ENCODE measurements at places on chromosomes 7 and 10.

DNA sequence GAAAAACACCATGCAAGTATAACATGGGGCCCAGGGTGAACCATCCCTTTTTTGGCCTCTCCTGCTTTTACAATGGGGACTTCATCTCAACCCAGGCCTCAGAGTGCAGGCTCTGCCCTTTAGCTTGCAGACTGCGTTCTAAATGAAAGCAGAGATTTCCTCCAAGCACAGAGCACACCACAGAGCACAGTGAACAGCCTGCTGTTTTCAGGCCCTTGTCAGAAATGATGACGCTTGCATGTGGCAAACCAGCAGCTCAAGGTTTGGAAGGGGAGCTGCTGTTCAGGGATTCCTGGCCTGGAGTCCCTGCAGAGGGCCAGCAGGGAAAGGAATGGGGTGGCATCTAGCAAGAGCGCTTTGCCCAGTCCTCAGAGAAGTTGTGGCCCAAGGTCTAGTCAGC lies 167.3 kb upstream of the CDCA7L start:
- no peak for DNase-seq

DNA sequence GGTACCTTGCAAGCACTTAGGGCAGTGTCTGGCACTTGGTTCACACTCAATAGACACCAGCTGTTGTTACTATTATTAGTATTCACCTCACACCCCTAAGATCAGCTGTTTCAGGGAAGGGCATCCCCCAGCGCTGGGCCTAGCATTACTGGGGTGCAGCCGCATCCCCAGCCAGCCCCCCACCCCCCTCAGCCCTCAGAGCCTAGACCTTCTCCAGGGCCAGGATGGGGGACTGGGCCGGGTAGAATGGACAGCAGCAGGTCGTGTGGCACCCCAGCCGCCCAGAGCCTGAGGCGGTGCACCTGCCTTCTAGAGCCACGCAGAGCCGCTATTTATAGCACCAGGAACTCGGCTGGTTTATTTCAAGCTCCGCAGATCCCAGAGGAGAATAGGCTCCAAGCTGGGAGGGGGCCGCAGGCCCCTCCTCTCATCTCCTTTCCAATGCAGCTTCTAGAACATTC lies 60.5 kb downstream of the GTF2IRD1 start:
- DNase-seq, result no peak

DNA sequence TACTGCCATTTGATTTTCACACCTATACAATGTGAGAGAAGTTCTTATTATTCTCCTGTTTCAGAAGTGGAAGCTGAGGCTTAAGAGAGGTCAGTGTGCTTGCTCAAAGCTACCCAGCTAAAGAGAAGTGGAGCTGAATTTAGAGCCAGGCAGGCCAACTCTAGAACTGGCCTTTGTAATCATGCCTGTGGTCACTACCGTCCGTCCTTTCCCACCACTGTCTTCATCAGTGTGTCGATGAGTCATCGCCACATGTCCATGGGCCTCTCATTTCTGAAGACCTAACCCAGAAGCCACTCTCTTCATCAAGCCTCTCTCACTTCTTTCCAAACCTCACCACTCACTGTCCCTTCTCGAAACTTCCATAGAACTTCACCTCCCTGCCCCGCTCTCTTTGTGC lies 237.8 kb downstream of the KIAA1217 start:
- DNase-seq, result no peak

- DNase-seq, result no peak
These were observed 38.4 kb downstream of the EEPD1 start for GRCh38 chr7:36191292-36191920.

GRCh38 chr7:55405856-55406541 lies 40.9 kb downstream of the LANCL2 start:
- no peak for DNase-seq

DNA sequence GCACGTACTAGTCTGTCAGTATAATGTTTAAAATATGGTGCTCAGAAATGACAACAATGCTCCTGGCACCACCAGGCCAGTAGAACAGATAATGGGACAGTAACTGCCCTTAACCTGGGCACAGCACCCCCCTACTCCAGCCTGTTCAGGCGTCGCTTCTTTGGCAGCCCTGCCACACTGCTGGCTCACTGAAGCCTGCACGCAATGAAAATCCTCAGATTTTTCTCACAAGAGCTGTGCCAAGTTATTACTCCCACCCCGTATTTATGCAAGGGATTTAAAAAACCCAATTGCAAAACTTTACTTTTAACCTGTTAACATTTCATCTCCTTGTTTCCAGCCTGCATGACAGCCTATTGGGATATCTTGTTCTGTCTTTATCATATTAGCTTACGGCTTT lies 56.6 kb upstream of the LAMB1 start:
- no peak for DNase-seq

DNA sequence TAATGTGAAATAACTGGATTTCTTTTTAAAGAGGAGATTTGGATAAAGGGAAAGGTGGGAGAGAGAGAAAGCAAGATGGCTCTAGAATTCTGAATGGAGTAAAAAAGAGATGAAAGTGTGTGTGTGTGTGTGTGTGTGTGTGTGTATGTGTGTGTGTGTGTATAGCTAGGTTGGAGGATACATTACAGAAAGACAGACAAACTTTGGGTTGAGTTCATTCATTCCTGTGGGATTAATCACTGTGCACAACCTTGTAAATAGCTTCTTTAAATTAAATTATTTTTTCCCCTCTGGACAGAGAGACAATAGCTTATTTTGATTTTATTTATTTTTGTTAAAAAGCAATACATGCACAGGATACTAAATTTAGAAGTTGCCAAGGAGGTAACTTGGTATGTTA lies 7.5 kb downstream of the ASB4 start:
- no peak for DNase-seq

DNA sequence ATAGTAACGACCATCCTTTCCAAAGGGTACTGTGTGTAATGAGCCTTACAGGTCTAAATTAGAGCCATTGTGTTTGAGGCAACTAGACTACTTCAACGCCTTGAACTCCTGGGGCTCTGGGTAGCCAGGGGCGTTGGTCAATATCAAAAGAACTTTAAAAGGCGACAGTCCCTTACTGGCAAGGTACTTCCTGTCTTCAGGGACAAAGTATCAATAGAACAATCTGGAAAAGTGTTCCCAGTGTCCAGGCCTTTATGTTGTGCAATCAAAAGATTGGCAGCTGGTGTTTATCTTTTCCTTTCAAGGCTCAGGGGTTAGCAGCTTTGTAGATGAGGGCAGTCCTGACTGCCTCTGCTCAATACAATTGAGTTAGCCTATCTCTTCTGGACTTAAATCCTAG lies 284.3 kb downstream of the PARD3 start:
- DNase-seq, result no peak

DNA sequence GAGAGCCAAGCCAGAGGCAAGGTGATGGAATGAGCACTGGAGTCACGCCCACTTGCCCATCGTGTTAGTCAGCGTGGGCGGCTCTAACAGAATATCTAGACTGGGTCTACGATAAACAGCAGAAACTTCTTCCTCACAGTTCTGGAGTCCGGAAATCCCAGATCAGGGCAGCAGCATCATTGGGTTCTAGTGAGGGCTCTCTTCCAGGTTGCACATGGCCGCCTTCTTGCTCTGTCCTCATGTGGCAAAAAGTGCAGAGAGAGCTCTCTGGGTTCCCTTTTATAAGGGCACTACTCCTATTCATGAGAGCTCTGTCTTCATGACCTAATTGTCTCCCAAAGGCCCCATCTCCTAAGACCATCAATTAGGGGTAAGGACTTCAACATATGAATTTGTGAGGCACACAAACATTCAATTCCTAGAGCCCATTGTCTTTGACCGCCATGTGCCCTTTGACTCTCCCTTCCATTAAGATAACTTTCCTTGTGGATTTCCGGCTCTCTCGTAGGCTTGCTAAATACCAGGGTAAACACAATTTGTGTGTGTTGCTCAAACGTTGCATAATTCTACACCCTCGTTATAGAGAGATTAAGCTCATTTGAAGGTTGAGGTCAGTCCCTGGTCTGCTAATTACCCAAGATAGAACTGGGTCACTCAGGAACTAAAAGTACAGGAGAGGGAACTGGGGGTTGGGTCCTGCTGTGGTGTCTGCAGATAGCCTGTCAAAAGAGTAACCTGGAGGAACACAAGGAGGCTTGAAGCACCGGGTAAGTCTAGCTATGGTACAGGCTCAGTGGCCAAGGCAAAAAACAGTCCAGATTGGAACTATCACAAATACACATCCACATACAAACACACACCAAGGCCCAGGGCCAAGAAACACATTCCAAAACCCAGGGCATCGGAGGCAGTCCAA lies 28.7 kb upstream of the USP6NL start:
- no peak for DNase-seq

- DNase-seq, result no peak
These were observed 5.6 kb upstream of the SLF2 start for GRCh38 chr10:100907175-100907574.

Measured in SK-N-MC (cell line).